ENCODE measurements at places on chromosomes 4 and X.

DNA sequence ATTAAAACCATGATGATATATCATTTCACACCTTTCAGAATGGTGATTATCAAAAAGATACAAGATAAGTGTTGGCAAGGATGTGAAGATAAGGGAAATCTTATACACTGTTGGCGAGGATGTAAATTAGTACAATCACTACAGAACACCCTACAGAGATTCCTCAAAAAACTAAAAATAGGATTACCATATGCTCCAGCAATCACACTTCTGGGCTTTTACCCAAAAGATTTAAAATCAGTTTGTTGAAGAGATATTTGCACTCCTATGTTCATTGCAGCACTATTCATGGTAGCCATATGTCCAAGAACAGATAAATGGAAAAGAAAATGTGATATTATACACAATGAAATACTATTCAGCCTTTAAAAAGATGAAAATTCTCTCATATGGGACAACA, 240.4 kb downstream of the GABRG1 start:
- DNase-seq = no peak

DNA sequence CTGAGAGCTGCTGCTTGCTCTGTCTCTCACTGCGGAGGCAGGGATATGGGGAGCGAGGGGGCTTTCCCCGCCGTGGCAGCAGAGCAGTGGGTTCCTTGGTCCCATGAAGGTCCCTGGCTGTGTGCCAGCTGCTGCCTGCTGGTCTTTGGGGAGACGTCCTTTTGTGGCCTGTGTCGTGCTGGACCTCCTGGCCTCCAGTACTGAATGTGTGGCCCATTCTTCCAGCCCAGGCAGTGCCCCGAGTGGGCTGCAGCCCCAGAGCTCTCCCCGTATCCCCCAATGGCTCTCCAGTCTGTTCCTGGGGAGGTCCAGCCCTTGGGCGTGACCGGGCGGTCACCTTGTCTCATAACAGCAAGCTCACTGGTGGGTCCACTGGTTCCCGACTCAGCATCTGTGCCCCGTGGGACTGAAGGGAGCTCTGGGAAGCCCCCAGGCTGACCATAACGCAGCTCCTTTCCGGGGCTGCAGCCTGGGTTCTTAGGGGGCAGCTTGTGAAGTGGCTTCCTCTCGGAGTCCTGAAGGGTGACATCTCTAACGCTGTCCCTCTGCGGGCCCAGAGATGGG, 115.6 kb downstream of the SMIM20 start:
- no peak for DNase-seq

DNA sequence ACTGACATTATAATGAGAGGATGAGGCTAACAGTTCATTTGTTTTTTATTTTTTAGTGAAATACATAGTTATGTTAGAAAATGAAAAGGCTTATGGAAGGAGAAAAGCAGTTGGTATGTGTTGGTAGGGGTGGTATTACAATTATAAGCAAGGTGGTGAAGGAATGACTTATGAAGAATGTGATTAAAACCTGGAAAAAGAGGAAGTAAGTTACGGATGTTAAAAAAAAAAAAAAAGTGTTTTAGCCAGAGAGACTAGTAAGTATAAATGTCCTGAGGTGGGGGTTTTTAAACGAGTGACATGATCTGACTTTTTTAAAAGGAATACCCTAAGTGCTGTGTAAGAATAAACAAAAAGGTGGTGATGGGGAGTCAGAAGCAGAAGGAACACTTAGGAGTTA, 206.8 kb downstream of the IL15 start:
- no peak for DNase-seq

GRCh38 chr4:109803924-109804571, 2.2 kb upstream of the CFI start:
- DNase-seq = no peak

- no peak for DNase-seq
Measured at GRCh38 chr4:42282081-42282901, 115.0 kb upstream of the SHISA3 start.

- DNase-seq = no peak
Measured at GRCh38 chr4:26368685-26369084, 47.9 kb downstream of the RBPJ start.

DNA sequence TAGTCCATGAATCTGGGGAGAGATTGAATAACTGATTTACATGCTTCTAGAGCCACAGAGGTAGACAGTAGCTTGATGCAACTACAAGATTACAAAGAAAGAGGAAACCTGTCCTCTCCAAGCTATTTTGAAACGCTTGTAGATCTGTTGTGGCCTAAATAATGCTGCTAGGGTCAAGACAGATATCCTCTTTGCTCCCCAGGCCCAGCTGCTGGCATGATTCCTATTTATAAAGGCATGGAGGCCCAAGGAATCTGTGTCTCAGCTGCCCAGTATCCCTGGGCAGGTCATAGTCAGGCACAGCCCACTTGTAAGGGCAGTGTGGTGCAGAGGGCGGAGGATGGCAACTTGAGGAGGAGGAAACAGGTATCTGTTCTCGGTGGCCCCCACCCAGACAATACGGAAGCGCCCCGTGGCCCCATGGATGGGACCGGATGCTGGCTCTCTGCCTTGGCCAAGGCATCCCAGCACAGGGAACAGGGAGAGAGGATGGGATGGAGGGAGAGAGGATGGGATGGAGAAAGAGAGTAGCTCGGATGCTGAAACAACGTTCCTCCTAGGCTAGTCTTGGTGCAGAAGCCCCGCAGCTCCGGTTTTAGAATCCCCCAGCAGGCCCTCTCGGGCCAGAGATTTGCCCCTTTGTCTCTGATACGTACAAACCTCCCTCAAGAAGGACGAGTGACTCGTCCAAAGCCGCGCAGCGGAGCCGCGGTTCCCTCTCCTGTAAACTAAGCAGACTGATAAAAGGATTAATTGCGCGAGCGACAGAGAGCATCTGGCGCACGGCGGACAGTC, 767 bp upstream of the SMIM20 start:
- DNase-seq = no peak

GRCh38 chr4:130335417-130336194, 1239.7 kb downstream of the C4orf33 start:
- no peak for DNase-seq

GRCh38 chr4:36332023-36332781, 50.8 kb downstream of the DTHD1 start:
- DNase-seq = no peak

DNA sequence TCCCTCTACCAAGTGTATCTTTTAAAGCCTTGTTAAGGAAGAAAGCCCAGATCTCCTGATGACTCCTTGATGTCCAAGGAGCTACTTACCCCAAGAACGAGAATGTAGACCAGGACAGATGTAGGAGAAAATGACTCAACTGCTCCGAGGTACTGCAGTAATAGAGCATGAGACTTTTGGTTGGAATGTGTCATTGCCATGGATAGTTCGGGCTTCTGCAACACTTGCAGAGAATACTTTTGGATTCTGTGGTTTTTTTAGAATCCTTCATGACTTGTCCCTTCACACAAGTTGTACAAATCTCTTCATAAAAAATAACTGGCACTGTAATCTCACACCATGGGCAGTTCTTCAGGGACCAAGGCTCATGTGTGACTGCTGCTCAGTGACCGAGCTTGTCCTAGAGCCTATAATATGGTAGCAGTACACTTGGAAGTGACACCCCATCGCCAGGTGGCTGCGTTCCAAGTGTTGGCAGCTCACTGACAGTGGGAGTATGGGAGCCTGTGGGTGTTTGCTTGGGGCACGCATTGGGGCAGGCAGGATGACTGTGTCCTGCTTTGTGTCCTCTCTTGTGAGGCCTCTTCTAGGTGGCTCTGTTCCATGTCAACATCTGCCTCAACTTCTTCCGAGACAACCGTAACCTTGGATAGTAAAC, 87.9 kb upstream of the WDR1 start:
- no peak for DNase-seq

GRCh38 chr4:99654361-99654761, 3.3 kb downstream of the C4orf54 start:
- DNase-seq = no peak

DNA sequence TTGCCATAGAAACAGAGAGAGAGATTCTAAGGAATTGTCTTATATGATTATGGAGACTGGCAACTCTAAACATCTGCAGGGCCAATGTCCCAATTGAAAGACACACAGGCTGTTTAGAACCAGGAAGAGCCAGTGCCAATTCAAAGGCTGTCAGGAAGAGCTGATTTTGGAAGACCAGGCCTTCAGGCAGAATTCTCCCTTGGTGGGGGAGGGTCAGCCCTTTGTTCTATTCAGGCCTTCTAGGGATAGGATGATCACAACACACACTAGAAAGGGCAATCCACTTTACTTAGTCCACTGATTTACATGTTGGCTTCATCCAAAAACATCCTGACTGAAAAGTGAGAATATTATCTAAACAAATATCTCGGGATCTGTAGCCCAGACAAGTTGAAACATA, 15.2 kb downstream of the C4orf46 start:
- no peak for DNase-seq

GRCh38 chr4:150343796-150344195, 238.2 kb upstream of the MAB21L2 start:
- DNase-seq = no peak

- DNase-seq = no peak
Measured at GRCh38 chr4:177371461-177371860, 61.8 kb downstream of the NEIL3 start.

- no peak for DNase-seq
Measured at GRCh38 chr4:32191961-32192360, 1471.8 kb downstream of the PCDH7 start.

GRCh38 chr4:40686081-40686913, 56.6 kb upstream of the RBM47 start:
- no peak for DNase-seq

DNA sequence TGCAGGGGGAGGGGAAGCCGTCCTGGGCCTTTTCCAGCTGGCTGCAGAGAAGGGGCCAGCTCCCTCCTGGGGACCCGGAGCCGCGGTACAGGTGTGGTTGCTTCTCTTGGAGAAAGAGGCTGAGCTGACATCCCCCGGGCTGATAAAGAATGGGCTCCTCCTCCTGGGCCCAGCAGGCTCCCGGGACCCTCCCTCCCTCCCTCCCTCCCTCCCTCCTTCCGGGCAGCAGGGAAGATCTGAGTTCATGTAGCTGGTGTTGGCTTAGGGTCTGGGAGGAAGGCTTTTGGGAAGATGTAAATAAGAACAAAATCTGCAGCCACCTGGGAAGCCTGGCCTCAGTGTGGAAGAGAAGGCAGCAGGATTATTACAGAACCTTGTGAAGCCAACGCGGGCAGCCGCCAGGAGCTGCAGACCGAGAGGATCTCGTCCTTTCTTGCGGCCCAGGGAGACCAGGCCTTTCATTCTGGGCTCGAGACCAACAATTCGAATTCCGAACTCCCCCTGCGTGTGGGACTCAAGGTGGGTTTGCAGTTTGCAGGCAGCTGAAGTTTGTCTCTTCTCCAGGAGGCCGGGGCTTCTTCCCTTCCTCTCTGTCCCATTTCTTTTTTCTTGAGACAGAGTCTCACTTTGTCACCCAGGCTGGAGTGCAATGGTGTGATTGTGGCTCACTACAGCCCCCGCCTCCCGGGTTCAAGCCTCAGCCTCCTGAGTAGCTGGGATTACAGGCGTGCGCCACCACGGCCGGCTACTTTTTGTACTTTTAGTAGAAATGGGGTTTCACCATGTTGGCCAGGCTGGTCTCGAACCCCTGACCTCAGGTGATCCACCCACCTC, at the start of gene PLCXD1:
Gene PLCXD1 (plus strand): TSS at position 216 of the 834 bp plus-strand sequence. CDS start 2,807 bp downstream, outside the sequence.
- DNase-seq = no peak

DNA sequence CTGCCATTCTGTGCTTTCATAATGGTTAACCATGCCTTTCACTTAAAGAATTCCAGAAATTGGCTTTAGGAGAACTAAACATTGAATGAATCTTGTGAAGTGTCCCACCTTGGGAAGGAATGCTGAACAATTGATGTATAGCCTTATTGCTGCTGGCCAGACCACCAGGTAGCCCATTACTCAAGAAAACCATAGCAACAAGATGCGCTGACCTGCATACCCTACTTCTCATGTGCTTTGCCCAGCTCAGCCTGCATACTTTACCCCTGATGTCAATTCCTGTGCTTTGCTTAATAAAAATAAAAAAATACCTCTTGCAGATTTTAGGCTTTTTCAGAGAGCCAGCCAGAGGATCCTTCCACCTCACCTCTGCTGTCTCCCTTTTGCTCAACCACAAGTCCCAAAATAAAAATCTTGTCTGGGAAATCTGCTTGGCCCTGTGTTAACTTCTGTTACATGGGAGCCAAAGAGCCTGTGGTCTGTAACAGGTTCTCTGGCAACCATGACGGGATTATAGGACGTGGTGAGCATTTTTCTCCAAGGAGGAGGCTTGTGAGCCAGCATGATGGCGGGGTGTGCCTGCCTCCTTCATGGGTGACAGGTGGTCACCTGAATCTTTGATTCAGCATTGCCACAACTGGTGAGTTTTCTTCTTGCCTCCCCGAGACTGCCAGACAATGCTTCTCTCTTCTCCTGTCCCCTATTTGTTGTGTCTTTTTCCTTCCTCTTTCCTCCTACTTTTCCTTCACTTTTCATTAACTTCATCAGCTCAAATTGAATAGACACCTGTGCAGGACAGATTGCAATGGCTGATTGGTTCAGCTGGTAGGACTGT, 106.8 kb downstream of the ARSJ start:
- DNase-seq = no peak

- DNase-seq = no peak
Measured at GRCh38 chr4:2104556-2105345, 45.6 kb downstream of the NAT8L start.

DNA sequence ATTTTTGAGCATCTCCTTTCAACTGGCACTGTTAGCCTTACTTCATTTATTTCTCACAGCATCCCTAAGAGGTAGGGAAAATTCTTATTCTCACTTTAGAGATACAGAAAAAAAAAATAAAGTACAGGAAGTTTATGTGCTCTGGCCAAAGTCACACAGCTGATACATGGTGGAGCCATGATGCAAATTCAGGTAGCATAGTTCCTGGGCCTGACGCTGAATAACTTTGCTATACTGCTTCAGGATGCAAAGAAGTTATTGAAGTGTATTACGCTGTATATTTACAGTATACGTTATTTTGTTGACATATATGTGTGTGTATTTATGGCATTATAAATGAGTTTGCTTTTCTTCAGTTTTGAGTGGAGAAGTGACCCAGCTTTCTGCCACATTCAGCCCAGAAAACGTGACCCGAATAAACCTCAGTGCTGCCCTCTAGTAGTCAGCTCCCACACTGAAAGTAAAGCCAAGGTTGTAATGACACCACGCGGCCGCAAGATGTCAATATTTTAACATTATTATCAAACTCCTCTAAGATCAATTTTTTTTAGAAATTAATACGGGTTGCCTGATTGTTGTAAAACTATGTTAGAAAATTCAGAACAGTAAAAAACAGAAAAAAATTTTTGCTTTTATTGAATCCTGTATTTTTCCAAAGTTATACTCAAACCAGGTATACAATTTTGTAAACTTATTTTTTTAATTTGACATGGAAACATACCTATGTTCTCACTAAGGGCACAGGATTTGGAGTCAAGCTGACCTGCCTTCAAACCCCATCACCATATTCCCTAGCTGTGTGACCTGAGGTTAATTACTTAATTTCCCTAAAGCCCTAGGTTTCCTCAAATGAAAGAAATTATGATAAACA, 3.8 kb upstream of the GUCY2F start:
- peak; percentile 55 for DNase-seq

- DNase-seq = no peak
Measured at GRCh38 chr4:186021461-186022167, 47.3 kb upstream of the TLR3 start.

DNA sequence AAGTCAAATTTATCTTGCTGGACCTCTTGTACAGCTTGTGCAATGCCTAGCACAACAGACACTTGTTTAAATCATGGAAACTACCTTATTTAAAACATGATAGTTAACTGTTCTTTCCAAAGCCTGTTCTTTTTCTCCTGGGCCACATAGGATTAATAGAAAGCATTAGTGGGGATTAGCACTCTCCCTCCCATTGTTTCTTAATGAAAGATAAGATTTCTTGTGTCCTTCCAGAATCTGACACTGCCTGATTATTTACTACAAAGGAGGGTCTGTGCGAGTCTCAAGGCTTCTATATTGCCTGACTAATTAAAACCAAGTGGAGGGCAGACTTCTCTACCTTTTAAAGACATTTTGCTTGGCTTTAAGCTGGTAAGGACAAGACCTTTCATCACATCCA, 8.5 kb upstream of the ELMOD2 start:
- no peak for DNase-seq
